ENCODE measurements at places on chromosomes 4 and X.

- DNase-seq: no peak
Observed at GRCh38 chr4:41399231-41399630, 138.7 kb upstream of the LIMCH1 start.

GRCh38 chrX:43108828-43109227 is 330.9 kb upstream of the PPP1R2C start:
- DNase-seq: no peak

- no peak for DNase-seq
Observed at GRCh38 chr4:48110452-48110978, 23.5 kb downstream of the TXK start.

DNA sequence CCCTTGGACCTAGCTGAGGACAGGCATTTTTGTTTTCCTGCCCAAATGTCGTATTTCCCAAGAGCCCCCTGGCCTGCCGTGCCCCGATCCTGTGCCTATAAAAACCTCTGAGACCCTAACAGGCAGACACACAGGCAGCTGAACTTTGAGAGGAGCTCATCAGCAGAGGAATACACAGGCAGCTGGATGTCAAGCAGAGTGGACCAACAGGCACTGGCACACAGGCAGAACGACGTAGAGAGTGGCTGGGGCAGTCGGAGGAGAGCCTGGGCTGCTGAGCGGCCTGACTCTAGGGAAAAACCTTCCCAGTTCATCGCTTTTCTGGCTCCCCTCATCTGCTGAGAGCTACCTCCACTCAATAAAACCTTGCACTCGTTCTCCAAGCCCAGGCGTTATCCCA is 896.1 kb downstream of the PCDH18 start:
- DNase-seq: no peak
